ENCODE measurements at places on chromosomes 3 and 15. TPM values are rescaled to one million over a fixed set of nuclear protein-coding genes. Genes with fewer than 3 reads are reported as not detected.

The UBL7 gene
- total RNA-seq = 31.2 TPM

The GATA2 gene
- total RNA-seq = 4.3 TPM

The TMC3 gene
- total RNA-seq = not detected

The RASGRP1 gene
- 12.1 TPM for total RNA-seq

The SLC38A3 gene
- total RNA-seq = not detected

The FHIT gene
- 1.4 TPM for total RNA-seq

The HYAL2 gene
- total RNA-seq = 127 TPM
